ENCODE measurements at places on chromosomes 4 and X. TPM values are rescaled to one million over a fixed set of nuclear protein-coding genes. Genes with fewer than 3 reads are reported as not detected.

XG gene
- total RNA-seq, result not detected

F11 gene
- total RNA-seq, result not detected

- no peak overlapping the region for H3K4me3 ChIP-seq
- H3K27me3 ChIP-seq, result peaks cover 4% of the 10 kb centered on the region
- H3K27ac ChIP-seq, result no peak overlapping the region
- DNase-seq, result no peak
- H3K36me3 ChIP-seq, result no peaks in the 10 kb centered on the region
- H3K4me1 ChIP-seq, result no peaks in the 10 kb centered on the region
These were observed 69.5 kb upstream of the CBLL2 start for GRCh38 chrX:22203186-22203585.

DNA sequence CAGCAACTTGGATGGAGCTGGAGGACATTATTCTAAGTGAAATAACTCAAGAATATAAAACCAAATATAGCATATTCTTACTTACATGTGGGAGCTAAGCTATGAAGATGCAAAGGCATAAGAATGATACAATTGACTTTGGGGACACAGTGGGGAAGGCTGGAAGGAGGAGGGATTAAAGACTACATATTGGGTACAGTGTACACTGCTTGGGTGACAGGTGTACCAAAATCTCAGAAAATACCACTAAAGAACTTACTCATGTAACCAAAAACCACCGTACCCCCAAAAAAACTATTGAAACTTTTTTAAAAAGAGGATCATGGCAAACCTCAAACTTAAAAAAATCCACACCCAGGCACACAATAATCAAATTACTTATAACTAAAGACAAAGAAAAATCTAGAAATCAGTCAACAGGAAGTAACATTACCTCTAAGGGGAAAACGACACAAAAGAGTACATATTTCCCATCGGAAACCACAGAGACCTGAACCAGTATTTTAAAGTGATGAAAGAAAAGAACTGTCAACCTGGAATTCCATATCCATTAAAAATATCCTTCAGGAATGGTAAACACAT is 241.8 kb downstream of the PRDM5 start:
- no peaks in the 10 kb centered on the region for H3K36me3 ChIP-seq
- no peak overlapping the region for H3K27ac ChIP-seq
- peaks cover 16% of the 10 kb centered on the region for H3K27me3 ChIP-seq
- DNase-seq, result no peak

DNA sequence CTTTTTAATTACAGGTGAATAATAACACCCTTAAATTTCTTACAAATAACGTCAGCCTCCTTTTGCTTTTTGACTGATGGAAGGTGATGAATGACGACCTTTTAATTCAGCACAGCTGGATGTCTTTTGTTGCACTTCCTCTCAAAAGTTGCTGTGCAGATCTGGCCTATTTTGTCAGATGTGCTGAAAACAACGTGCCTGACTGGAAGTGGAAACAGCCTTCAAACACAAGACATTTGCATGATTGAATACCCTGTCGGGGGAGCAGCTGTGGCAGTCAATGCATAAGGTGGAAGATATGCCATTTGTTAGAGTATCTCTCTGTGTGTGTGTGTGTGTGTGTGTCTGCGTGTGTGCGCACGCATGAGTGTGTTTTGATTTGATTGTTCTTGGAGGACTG is 579.7 kb downstream of the SPRY1 start:
- no peak for DNase-seq
- no peaks in the 10 kb centered on the region for H3K4me1 ChIP-seq
- no peak overlapping the region for H3K27ac ChIP-seq
- H3K36me3 ChIP-seq, result no peaks in the 10 kb centered on the region
- no peak overlapping the region for H3K4me3 ChIP-seq

DNA sequence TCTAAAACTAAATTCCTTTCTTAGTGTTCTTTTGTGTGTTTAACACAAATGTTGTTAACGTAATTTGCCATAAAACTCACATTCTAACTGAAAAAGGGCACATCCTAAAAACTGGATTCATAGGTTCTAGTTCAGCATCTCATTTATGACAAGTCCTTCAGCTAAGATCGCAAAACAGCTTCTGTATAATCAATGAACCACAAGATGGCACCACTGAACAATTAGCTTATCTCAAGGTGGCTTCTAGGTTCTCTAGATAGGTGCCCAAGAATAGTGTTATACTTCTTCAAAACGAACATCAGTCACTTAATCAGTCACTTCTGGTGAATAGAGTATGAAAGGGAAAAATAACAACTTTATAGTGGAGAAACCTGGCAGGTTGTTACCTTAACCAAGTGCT is 54.3 kb downstream of the NRK start:
- DNase-seq, result no peak
- H3K27ac ChIP-seq, result no peak overlapping the region
- no peaks in the 10 kb centered on the region for H3K36me3 ChIP-seq
- no peaks in the 10 kb centered on the region for H3K27me3 ChIP-seq
- no peak overlapping the region for H3K4me3 ChIP-seq
